CD4-positive, alpha-beta memory T cell (primary cell): ENCODE measurements at places on chromosomes 1 and 21. TPM values are rescaled to one million over a fixed set of nuclear protein-coding genes. Genes with fewer than 3 reads are reported as not detected.

DNA sequence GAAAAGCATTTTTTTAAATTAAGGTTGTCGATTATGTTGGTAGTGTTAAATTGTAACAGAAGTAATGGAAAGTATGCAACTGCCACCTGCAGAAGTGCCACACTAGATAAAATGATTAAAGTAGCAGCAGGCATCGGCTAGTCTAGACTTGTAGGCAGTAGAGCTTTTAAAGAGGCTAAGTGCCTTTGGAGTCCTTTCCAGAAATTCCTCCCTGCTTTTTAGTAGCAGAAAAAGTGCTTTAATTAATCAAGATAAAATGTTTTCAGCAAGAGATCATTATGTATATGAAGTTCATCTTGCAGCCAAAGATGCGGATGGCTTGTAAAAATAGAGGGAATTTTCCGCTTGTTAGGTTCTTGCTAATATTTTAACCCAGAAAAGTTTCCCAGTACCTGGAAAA, 87.1 kb upstream of the LRRC8D start:
- no peak for DNase-seq
- no peaks in the 10 kb centered on the region for H3K36me3 ChIP-seq
- no peak overlapping the region for H3K27ac ChIP-seq
- no peak overlapping the region for H3K4me3 ChIP-seq
- no peaks in the 10 kb centered on the region for H3K27me3 ChIP-seq

- no peak for DNase-seq
- H3K4me3 ChIP-seq: no peak overlapping the region
- no peaks in the 10 kb centered on the region for H3K27me3 ChIP-seq
- H3K36me3 ChIP-seq: no peaks in the 10 kb centered on the region
- no peak overlapping the region for H3K27ac ChIP-seq
Observed at GRCh38 chr21:16047904-16048303, 318.1 kb downstream of the USP25 start.

- no peak overlapping the region for H3K4me3 ChIP-seq
- DNase-seq: no peak
- H3K4me1 ChIP-seq: peaks cover 23% of the 10 kb centered on the region
- H3K36me3 ChIP-seq: no peaks in the 10 kb centered on the region
- H3K27ac ChIP-seq: no peak overlapping the region
Observed at GRCh38 chr1:53892911-53893310, 1.1 kb upstream of the DIO1 start.

DNA sequence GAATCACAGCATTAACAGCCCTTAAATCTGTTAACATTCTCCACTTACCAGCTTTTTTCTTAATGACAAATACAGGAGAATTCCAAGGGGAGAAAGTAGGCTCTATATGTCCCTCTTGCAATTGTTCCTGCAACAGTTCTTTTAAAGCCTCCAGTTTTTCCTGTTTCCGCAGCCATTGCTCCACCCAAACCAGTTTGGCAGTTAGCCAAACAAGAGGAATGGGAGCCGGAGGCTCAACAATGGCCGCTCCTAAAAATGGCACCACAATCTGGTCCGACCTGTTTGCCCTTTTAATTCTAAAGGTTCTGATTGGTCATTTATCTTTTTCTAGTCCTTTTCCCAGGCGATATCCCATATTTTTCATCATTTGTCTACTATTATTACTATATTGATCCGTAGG, 14.0 kb upstream of the L1TD1 start:
- H3K27me3 ChIP-seq: no peaks in the 10 kb centered on the region
- H3K36me3 ChIP-seq: no peaks in the 10 kb centered on the region
- H3K4me3 ChIP-seq: no peak overlapping the region

DNA sequence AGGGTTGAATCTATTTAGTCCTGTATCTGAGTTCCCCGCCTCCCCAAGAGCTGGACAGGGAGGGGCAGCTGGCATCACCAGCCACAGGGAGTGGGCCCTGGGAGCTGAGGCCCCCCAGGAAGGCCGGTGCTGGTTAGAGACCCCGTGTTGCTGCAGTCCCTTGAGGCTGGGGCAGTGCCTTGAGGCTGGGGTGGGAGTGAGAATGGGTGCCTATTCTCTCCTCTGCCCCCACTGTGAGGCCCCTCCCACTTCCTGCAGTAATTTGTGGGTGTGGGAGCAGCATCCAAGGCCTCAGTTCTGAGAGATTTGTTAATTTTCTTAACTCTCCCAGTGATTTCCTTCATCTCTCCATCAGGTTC, 2.5 kb upstream of the TRAPPC3 start:
- no peaks in the 10 kb centered on the region for H3K36me3 ChIP-seq
- H3K27me3 ChIP-seq: no peaks in the 10 kb centered on the region
- H3K27ac ChIP-seq: peak overlapping the region; percentile 88
- peak overlapping the region; percentile 46 for H3K4me3 ChIP-seq
- peaks cover 75% of the 10 kb centered on the region for H3K4me1 ChIP-seq
- DNase-seq: peak; percentile 58

DNA sequence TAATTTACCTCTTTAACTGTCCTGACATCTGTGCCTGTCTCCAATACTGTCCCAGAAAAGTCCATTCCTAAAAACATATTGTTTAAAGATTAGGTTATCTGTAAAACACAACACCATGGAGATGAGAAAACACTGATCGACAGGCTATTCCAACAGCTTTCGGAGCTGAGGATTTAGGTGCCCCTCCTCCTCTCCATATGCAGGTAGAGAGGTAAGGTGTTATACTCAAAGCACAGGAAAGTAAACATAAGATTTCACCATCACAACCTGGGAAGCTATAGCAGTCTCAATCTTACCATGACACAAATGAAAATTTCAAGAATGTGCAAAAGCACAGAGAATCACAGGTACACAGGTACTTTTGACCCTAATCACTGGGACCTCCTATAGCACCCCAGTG, 60.9 kb upstream of the RASAL2 start:
- H3K27me3 ChIP-seq: no peaks in the 10 kb centered on the region
- no peak overlapping the region for H3K27ac ChIP-seq
- no peak overlapping the region for H3K4me3 ChIP-seq
- no peaks in the 10 kb centered on the region for H3K4me1 ChIP-seq
- no peak for DNase-seq

GRCh38 chr1:7587108-7587772, 183.9 kb upstream of the VAMP3 start:
- no peaks in the 10 kb centered on the region for H3K36me3 ChIP-seq
- H3K27me3 ChIP-seq: no peaks in the 10 kb centered on the region
- no peak overlapping the region for H3K4me3 ChIP-seq

GRCh38 chr1:14520514-14521163, 77.8 kb upstream of the KAZN start:
- no peak overlapping the region for H3K4me3 ChIP-seq
- no peaks in the 10 kb centered on the region for H3K36me3 ChIP-seq
- no peak for DNase-seq
- no peak overlapping the region for H3K27ac ChIP-seq

DNA sequence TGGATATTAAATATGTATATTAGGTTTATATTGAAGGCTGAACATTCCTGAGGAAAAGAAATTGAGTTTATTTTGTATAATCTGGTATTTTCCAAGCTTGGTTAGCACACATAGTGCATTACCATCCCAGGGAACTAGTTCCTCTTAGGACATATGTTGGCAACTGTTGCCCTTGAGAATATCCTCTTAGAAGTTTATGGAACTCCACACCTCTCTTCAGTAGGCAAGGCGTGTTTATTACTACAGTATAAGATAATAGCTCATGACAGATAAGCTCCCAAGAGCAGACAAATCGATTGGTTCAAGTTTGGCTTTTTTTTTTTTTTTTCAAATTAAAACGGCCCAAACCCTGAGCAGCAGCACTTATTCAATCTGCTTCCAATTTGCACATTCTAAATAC, 59.8 kb upstream of the SIPA1L2 start:
- H3K4me3 ChIP-seq: no peak overlapping the region
- H3K27ac ChIP-seq: no peak overlapping the region
- DNase-seq: no peak
- H3K36me3 ChIP-seq: no peaks in the 10 kb centered on the region
- no peaks in the 10 kb centered on the region for H3K4me1 ChIP-seq
- no peaks in the 10 kb centered on the region for H3K27me3 ChIP-seq

DNA sequence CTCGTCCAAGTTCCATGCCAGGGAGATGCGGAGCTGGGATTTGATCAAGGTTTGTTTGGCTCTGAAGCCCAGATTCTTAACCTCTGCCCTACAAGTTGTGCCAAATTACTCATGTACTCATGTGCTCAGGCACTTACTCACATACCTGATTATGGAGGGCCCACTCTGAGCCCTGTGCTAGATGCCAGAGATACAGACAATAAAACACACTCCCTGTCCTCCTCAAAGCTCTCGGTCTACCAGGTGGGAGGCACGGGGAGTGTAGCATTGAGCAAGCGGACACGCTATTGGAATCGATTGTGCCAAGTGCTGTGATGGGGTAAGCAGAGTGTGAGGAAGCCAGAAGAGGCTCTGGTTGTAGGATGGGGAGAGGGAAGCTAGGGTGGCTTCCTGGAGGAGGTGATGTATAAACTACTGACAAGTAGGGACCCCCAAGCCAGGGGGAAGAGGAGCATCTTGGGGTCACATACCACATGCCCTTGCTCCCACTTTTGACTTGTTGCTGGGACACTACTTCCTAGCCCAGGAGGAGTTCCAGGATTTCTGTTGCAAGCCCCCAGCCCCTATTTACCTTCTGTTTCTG, 49.8 kb upstream of the IFNLR1 start:
- H3K27ac ChIP-seq: no peak overlapping the region
- H3K27me3 ChIP-seq: no peaks in the 10 kb centered on the region
- H3K4me1 ChIP-seq: no peaks in the 10 kb centered on the region
- no peak overlapping the region for H3K4me3 ChIP-seq
- no peak for DNase-seq

- H3K27me3 ChIP-seq: no peaks in the 10 kb centered on the region
- peaks cover 3% of the 10 kb centered on the region for H3K36me3 ChIP-seq
- peaks cover 37% of the 10 kb centered on the region for H3K4me1 ChIP-seq
- no peak overlapping the region for H3K4me3 ChIP-seq
- DNase-seq: peak; percentile 61
Observed at GRCh38 chr1:234597894-234598293, 12.1 kb downstream of the IRF2BP2 start.

GRCh38 chr21:45264912-45265515, 22.7 kb downstream of the POFUT2 start:
- no peak overlapping the region for H3K27ac ChIP-seq
- H3K36me3 ChIP-seq: peaks cover 35% of the 10 kb centered on the region
- no peak for DNase-seq
- peaks cover 21% of the 10 kb centered on the region for H3K4me1 ChIP-seq
- H3K4me3 ChIP-seq: no peak overlapping the region
- no peaks in the 10 kb centered on the region for H3K27me3 ChIP-seq

GRCh38 chr1:181396171-181396670, 87.1 kb upstream of the CACNA1E start:
- H3K27me3 ChIP-seq: no peaks in the 10 kb centered on the region
- H3K4me3 ChIP-seq: no peak overlapping the region
- no peaks in the 10 kb centered on the region for H3K36me3 ChIP-seq
- peaks cover 76% of the 10 kb centered on the region for H3K4me1 ChIP-seq
- peak; percentile 79 for DNase-seq

GRCh38 chr1:117605164-117605773, 579 bp upstream of the TENT5C start:
- DNase-seq: no peak
- H3K4me3 ChIP-seq: peak overlapping the region; percentile 98
- peak overlapping the region; percentile 92 for H3K27ac ChIP-seq
- H3K27me3 ChIP-seq: no peaks in the 10 kb centered on the region
- H3K4me1 ChIP-seq: peaks cover 36% of the 10 kb centered on the region
- no peaks in the 10 kb centered on the region for H3K36me3 ChIP-seq

- DNase-seq: no peak
- H3K4me1 ChIP-seq: no peaks in the 10 kb centered on the region
- no peak overlapping the region for H3K27ac ChIP-seq
Observed at GRCh38 chr1:37575692-37576091, 19.0 kb downstream of the DNALI1 start.

DNA sequence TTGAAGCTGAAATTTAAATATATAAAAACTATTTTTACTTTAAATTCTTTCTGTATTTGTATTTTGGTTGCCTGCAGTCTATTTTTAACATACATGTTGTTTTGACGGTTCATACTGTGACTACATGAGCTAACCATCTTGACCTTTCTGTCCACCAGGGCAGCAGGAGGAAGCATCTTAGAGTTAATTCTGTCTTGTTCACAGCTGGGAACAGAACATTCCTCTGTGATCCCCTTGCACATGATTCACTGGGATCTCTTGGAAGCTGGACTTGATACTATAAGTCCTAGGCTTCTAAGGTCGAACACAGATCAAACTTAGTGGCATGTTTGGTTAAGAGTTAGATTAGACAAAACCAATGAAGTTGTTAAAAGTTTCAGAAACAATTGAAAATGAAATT, 99.7 kb downstream of the NFIA start:
- H3K4me1 ChIP-seq: no peaks in the 10 kb centered on the region
- H3K4me3 ChIP-seq: no peak overlapping the region
- no peaks in the 10 kb centered on the region for H3K36me3 ChIP-seq
- DNase-seq: no peak

GRCh38 chr1:26782521-26783212, 5.1 kb upstream of the PIGV start:
- no peaks in the 10 kb centered on the region for H3K27me3 ChIP-seq
- no peak overlapping the region for H3K27ac ChIP-seq
- no peak for DNase-seq
- no peak overlapping the region for H3K4me3 ChIP-seq
- peaks cover 28% of the 10 kb centered on the region for H3K36me3 ChIP-seq
- peaks cover 46% of the 10 kb centered on the region for H3K4me1 ChIP-seq

GRCh38 chr1:29523576-29523975, 287.3 kb downstream of the PTPRU start:
- no peaks in the 10 kb centered on the region for H3K4me1 ChIP-seq
- H3K4me3 ChIP-seq: no peak overlapping the region
- H3K36me3 ChIP-seq: no peaks in the 10 kb centered on the region
- H3K27ac ChIP-seq: no peak overlapping the region
- no peak for DNase-seq

- H3K27ac ChIP-seq: no peak overlapping the region
- H3K4me3 ChIP-seq: no peak overlapping the region
- H3K36me3 ChIP-seq: no peaks in the 10 kb centered on the region
- no peaks in the 10 kb centered on the region for H3K27me3 ChIP-seq
Observed at GRCh38 chr1:219099307-219099706, 74.4 kb upstream of the LYPLAL1 start.

GRCh38 chr1:174367892-174368291, 79.9 kb upstream of the GPR52 start:
- no peak for DNase-seq
- H3K27ac ChIP-seq: no peak overlapping the region
- H3K4me3 ChIP-seq: no peak overlapping the region
- no peaks in the 10 kb centered on the region for H3K27me3 ChIP-seq

DNA sequence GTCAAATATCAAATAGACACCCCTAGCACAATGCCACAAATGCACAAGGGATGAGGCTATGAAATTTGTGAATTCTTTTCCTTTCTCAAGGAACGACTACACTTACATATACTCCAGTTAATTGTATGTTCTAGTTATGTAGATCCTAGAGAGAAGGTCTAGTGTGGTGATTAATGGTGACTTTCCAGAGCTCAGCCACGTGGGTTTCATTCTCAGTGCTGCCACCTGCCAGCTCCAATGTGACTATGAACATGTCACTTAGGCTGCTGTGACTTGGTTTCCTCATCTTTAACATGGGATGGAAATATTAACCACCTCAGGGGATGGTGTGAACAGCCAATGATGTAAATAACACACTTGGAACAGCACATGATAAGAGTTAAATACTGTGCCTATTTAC, 138.3 kb downstream of the APP start:
- no peaks in the 10 kb centered on the region for H3K36me3 ChIP-seq
- H3K4me3 ChIP-seq: no peak overlapping the region
- no peak overlapping the region for H3K27ac ChIP-seq
- DNase-seq: no peak

LORICRIN gene
- total RNA-seq: not detected

FOXD2 gene
- total RNA-seq: 0.64 TPM

KRTAP19-1 gene
- total RNA-seq: not detected

NUDC gene
- 43.0 TPM for total RNA-seq

LRRC53 gene
- not detected for total RNA-seq

KRTAP11-1 gene
- total RNA-seq: not detected

FOXD3 gene
- not detected for total RNA-seq

S100A12 gene
- not detected for total RNA-seq
